Anterior cingulate cortex (tissue), 58 donors: ENCODE measurements at places on chromosomes 3 and 15.

- no peak for DNase-seq
Measured at GRCh38 chr3:10025205-10026083, 793 bp upstream of the FANCD2 start.

GRCh38 chr3:197499427-197499826, 56.3 kb downstream of the BDH1 start:
- DNase-seq: no peak

DNA sequence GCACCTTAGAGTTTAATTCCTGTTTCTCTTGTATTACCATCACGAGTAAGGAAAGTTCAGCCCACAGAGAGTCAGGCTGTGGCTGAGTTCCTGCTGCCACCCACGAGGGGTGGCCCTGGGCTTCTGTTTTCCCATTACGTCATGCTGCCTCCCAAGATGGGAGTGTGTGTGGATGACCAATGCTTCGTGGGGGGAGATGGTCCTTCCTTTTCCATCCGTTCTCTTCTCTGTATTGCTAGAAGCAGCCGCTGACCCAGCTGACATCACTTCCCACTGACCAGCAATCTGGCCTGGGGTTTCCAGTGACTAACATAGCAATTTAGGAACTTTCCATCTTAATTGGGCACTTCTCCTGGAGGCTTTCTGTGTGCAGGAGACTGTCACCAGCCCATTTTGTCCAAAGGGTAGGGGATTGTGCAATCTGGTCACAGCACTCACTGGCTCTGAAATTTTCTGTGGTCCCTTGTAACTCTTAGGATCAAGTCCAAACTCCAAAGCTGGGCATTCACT, 9.3 kb downstream of the IRAK2 start:
- peak; percentile 42 for DNase-seq

DNA sequence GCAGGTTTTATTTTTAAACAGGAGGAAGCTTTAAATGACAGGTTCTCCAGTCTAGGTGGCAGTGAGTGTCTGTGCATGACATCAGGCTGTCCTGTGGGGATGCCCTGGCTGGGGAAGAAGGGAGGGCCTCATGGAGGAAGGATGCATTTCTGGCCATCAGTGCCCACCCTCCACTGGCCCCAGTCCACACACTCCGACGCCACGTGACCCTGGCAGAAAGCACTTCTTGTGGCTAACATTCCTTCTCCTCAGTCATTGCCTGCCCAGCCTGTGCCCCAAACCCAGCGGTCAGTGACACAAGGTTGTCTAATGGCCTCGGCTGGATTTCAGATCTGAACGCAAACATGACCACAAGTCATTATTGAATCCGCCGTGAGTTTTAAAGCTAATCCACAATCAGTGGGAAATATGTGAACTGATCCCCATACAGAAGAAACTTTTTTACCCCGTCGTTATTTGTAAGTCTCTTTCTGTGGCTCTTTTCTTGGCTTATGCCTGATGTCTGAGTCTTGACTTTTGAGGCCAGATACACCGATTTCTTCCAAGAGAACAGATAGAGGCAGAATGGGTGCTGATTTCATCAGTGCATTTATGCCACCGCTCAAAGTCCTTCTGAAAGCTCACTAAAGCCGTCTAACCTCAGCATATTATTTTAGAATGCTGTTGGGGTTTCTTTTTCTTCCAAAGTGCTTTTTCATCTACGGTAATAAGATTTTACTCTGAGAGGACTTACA, 17.3 kb upstream of the LRRK1 start:
- no peak for DNase-seq

DNA sequence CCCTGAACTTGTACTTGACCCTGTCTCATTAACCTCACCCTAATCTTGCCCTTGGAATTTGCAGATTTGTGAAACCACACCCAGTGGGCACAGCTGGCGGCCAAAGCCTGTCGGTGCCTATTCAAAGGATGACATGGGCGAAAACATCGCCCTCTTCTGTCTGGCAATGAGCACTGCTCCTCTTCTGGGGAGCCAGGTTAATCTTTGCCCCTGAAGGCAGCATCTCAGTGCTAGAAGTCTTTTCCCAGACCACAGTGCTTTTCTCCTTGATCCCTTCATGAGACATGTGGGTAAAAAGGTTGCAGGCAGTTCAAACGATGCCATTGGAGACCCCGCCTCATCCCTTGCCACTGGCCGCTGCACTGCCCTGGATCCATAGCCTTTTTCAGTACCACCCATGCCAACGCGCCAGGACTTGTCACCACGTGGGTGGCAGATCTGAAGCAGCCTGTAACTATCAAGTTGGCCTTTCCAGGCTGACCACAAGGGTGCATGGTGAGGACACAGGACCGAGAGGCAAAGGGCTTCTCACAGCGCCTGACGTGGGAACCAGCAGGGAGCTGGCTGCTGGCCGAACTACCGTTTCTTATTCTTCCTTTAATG, 6.5 kb upstream of the DNASE1L3 start:
- peak; percentile 53 for DNase-seq

GRCh38 chr3:148600440-148600839, 97.3 kb upstream of the AGTR1 start:
- DNase-seq: no peak

DNA sequence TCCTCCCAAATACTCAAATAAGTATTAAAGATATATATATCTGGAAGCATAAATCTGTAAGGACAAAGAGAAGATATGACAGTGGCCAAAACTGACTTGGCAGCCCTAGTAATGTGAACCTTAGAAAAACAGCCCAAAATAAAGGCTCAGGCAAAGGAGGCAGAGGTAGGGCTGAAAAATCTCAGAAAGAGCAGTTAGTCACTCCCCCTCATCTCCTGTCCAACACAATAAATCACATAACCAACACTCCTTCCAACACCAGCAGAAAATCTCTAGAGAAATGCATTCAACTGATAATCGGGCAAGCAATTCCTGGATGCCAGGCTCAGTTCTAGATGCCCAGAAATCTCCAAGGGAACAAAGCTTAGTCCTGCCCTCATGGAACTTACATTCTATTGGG, 22.1 kb upstream of the CHRM5 start:
- DNase-seq: no peak

DNA sequence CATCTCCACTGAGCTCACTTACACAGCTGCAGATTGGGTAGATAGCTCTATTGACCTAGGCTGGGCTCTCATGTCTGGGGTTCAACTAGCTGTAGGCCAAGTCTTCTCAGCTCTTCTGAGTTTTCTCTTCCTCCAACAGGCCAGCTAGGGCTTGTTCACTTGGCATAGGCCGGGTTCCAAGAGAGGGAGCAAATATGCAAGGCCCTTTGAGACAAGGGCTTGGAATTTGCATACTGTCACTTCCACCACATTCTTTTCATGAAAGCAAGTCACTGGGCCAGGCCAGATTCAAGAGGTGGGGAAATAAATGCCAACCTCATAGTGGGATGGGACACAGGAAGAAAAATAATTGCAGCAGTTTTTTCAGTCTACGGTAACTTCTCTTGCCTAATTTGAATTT, 25.2 kb downstream of the PIGB start:
- DNase-seq: no peak

GRCh38 chr15:96756146-96756545, 425.6 kb downstream of the NR2F2 start:
- DNase-seq: no peak

DNA sequence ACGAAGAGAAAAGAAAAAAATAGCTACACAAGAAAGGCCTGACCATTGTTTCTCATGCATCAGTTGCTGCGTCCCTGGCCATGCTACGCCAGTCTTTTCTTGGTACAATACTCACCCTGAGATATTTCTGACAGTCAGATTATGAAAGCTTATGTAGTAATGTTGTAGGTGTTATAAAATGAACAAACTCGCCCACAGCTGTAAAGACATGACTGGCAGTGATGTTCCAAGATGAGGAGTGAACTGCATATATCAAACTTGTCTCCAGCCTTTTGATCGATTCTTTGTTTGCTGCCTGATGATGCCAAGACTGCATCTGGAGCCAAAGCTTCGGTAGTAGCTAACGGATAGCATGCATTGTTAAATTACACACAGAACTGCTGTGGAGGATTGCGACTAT, 822.7 kb downstream of the TUSC7 start:
- no peak for DNase-seq

GRCh38 chr3:53027254-53027844, 18.5 kb downstream of the SFMBT1 start:
- no peak for DNase-seq

DNA sequence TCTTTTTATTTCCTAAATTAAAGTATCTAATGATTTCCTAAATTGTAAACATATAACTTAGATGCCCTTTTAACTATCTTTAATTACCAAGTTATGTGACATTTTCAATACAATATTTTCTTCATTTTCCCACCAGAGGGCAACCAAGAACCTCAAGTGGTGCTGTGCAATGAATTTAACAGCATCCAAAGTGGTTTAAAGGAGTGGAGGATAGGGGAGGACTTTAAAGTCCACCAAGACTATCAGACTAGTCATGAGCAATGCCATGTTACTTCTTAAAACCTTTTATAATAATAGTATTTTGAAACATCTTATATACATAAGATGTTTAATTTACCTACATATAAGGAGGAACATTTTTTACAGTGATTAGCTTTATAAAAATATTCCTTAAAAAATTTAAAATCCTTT, 74.4 kb downstream of the DLG1 start:
- DNase-seq: no peak

- DNase-seq: no peak
Measured at GRCh38 chr3:127212231-127212630, 19.3 kb downstream of the PRR23E start.

- DNase-seq: no peak
Measured at GRCh38 chr15:90055182-90055581, 47.1 kb downstream of the IDH2 start.

GRCh38 chr3:140068494-140069017, 133.6 kb downstream of the CLSTN2 start:
- no peak for DNase-seq

DNA sequence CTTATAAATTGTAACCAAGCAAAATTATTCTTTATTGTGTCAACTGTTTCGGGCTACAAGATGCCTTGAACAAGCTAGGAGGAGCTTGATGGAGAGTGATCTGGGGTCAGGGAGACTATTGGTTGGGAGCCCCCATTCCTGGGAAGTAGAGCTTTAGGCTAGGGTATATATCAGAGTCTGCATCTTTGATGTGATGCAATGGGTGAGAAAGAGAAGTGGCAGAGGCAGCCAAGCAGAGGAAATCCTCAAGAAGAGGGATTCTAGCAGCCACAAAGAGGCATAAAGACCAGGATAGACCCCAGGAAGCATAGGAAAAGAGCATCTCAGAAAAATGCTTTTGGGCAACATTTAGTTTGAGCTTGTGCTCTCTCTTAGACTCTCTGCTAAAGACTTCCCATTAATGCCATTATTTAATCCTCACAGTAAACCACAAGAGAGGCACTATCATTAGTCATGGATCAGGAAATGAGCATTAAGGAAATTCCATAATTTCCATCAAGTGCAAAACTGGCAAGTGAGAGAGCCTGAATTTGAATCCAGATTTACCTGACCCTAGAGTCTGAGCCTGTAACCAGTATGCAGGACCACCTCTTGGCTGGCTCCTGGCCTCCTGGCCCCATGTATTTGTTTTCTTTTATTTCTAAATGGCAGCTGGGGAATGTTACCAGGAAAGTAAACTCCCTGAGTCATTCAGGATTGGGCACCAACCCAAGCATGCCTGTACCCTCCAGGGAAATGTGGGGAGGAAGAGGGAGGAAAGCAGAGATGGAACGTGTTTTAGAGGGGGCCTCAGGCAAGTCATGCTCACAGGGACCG, 118.7 kb downstream of the RPL22L1 start:
- DNase-seq: no peak

DNA sequence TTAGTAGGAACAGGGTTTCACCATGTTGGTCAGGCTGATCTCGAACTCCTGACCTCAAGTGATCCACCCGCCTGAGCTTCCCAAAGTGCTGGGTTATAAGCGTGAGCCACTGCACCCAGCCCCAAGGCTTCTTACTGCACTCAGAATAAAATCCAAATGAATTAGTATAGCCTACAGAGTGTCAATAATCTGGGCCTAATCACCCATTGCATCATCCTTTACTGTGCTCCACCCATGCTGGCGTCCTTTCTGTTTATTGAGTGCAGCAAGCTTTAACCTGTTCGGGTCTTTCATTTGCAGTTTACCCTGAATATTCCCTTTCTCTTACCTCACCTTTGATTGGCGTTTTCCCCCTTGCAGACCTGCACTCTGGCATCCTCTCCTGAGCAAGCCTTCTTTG, 77.7 kb downstream of the CEP63 start:
- no peak for DNase-seq

DNA sequence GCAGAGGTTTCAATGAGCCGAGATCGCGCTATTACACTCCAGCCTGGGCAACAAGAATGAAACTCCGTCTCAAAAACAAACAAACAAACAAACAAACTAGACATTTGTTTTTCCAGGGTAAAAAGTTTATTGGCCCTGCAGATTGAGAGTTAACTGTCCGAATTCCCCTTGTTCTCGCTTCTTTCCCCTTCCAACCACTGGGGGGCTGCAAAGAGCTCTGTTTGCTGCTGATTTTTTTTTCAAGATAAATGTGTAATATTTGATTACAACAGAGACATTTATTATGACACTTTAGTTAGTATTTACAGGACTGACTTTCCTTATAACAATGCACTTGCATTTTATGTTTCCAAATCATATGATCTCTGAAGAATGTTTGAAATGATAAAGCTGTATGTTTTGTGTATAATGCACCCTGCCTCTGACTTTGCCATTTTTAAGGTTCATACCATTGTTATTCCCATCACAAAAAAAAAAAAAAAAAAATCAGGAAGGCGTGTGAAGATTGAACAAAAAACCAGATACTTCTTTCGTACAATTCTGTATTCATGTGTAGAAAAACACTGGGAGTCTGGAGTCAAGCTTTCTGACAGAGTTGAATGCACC, 2.8 kb downstream of the CLSTN2 start:
- DNase-seq: no peak

- no peak for DNase-seq
Measured at GRCh38 chr3:55486857-55487380, at the start of gene WNT5A. TSS of gene WNT5A (minus strand) at chr3:55487306. CDS start at chr3:55486985, 321 bp downstream.

- no peak for DNase-seq
Measured at GRCh38 chr3:110995461-110996231, 76.0 kb upstream of the NECTIN3 start.

GRCh38 chr3:67381667-67382272, 272.6 kb downstream of the SUCLG2 start:
- DNase-seq: no peak
